Stimulated activated CD4-positive, alpha-beta T cell treated with anti-CD3 and anti-CD28 coated beads, Interleukin-15, amount 100 ng/mL, for 1 hour (primary cell): ENCODE measurements at places on chromosomes 16 and 17.

GRCh38 chr17:4124999-4125398 lies 17.8 kb downstream of the ZZEF1 start:
- no peak for DNase-seq

- no peak for DNase-seq
These were observed 712.1 kb downstream of the CDH11 start for GRCh38 chr16:64409783-64410210.

DNA sequence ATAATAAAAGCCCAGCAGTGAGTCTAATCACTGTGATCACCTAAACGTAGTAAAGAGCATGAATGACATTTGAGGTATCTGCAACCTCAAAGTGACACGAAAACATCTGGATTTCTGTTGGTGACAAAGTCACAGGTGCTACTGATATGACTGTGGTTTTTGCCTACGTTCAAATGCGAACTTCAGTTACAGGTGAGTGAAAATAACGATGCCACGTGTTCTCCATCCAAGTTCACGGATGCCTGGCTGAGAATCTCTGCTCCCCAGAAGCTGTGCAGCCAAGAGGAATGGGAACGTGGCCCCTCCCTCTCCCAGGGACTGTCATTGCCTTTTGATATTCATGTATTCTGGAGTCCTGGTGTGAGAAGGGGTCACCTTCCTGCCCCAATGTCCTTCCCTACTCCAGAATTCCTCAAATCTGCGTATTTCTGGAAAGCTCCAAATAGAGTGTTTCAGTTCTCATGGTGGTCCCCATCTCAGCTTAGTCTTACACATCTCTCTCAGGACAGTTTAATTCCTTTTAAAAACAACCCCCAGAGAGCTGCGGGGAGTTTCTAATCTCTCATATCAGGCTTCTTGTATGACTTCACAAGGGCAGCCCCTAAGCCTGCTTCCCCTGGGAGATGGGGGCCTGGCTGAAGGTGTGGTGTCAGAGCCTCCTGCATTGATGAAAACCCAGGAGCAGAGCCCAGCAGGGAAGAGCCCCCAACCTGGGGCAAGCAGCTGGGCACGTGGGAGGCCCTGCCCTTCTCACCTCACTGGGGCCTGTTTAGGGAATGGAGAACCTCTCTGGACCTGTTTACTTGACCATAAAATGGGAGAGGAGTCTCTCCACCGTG lies 25.8 kb downstream of the PIK3R5 start:
- DNase-seq = no peak

DNA sequence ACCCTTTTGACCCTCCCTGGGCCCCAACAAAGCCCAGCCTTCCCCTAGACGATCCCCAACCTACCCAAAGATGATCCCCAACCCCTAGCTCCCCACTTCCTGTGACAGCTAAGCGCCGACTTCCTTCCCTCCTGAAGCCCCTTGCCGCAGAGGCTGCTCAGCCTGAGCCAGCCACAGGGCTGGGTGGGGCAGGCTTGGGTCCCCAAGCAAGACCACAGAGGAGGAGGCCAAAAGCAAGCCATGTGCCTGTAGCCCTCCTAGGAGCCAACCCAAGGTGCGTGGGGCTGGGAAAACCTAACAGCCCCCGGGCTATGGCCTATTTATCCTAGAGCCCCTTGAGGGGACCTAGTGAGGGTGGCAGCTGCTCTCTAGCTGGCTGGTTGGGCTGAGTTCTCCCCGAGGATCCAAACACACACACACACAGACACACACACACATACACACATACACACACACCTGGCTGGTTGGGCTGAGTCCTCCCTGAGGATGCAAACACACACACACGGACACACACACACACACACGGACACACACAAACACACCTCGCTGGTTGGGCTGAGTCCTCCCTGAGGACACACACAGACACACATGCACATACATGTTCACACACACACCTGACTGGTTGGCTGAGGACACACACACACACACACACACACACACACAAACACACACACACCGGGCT lies 4.8 kb downstream of the ARRB2 start:
- no peak for DNase-seq

- no peak for DNase-seq
These were observed 29.9 kb downstream of the DCUN1D3 start for GRCh38 chr16:20870122-20870820.
